NCI-H187 treated with DMSO at 0.1 percent for 48 hours (cell line): ENCODE measurements at places on chromosomes 12 and 14.

- no peak for DNase-seq
Measured at GRCh38 chr12:41917181-41917580, 227.5 kb downstream of the GXYLT1 start.

DNA sequence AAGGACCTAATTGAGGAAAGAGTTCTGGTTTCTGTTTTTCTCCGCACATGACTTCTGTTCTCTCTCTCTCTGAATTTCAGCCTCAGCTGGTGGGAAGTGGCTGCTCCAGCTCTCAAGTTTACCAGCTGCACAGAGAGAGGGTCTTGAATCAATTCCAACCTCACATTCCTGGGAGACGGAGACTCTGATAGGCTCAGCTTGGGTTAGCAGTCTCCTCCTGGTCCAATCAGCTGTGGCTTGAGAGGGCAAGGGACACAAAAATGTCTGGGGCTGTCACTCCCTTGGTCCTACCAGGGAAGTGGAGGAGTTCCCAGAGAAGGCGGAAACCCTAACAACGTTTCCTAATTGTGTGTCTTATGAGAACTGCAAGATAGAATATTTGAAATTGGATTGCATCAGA, 7.0 kb downstream of the CCDC63 start:
- DNase-seq, result no peak

DNA sequence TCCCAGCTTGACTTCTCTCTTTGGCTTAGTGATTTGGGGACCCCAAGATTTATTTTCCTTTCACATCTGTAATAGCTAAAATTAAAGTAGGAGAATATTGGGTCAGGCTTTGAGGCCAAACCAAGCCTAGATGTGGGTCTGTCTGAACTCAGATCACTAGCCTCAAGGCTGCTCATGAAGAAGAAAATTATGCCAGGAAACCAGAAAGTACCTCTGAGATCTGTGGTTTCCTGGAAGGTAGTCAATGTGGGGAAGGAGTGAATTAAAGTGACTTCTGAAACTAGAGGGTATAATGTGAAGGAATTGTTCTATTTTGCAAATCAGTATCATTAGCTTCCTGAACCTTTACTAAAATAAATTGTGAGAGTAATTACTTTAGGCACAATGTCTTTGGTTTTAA, 13.4 kb upstream of the CLEC12A start:
- DNase-seq, result no peak

GRCh38 chr12:1635301-1636095, 6.5 kb downstream of the WNT5B start:
- no peak for DNase-seq

GRCh38 chr14:100345711-100346110, 22.6 kb downstream of the SLC25A47 start:
- DNase-seq, result no peak

GRCh38 chr14:92903359-92903758, 19.6 kb upstream of the CHGA start:
- no peak for DNase-seq

DNA sequence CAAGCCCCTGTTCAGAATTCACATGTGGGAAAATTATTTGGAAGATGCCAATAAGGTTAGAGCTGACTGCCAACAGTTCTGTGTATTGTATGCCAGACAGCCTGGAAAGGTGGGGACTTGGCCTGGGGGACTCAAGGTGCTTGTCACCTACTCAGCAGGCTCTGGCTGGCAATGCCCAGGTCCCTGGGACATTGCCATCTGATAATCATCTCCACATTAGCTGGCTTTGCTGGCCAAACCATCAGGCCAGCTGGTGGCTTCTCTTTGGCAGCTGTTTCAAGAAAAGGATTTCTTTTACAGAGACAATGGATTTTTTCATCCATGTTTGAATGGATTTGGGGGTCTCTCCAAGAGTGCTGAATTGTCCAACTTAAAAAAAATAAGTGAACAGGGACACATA, 165.2 kb downstream of the BRMS1L start:
- no peak for DNase-seq

GRCh38 chr12:64273527-64274403, 51.7 kb upstream of the KICS2 start:
- no peak for DNase-seq

GRCh38 chr12:46386360-46386867, 13.8 kb upstream of the SLC38A2 start:
- no peak for DNase-seq

- no peak for DNase-seq
Measured at GRCh38 chr12:5522432-5523335, 90.8 kb downstream of the NTF3 start.

DNA sequence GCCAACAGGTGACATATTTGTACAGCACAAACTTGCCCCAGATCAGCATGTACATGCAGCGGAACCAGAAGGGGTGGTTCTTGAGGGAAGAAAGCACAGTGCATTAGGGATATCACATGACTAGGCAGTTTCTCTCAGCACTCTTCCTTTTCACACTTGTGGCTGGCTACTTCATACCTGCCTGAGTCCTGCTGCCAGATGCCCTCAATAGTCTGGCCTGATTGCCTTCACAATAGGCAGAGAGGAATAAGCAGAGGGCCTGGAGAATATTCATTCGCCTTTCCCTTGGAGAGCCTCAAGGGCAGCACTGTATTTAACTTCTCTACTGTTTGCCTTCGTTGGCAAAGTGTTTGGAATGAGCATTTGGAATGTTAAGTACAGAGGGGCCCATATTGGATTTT, 7.9 kb downstream of the EMG1 start:
- no peak for DNase-seq

- DNase-seq, result no peak
Measured at GRCh38 chr12:95759718-95760117, 30.8 kb downstream of the NTN4 start.

DNA sequence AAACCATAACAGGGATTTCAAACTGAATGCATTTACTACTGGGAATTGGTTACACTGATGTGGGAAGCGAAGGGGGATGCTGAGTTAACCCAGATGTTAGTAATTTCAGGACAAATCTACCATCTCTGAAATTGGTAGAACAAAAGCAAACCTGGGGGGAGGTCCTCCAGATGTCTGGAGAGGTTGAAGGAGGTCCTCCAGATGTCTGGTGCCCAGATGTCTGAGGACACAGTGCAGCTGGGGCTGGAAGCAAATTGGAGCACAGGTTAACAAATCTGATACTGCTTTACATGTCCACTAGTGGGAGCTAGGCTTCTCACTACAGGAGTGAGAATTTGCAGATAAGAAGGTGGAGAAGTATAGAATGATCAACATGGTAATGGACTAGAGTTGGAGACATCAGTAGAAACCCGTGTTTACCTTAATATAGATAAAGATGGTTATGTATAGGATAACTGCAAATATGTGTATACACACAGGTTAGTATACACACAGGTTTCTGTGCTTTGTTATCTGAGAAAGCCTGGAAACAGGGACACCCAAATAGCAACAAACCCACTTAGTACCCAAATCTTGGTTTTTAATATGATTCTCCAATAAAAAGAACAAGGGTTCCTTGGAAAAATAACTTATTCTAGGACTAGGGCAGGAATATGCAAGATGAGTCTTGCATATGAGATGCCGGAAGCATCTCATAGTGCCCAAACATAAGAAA, 162.5 kb downstream of the C12orf50 start:
- no peak for DNase-seq

GRCh38 chr12:114272605-114273004, 133.3 kb downstream of the TBX5 start:
- no peak for DNase-seq
